ENCODE measurements at places on chromosomes 1 and 21.

DNA sequence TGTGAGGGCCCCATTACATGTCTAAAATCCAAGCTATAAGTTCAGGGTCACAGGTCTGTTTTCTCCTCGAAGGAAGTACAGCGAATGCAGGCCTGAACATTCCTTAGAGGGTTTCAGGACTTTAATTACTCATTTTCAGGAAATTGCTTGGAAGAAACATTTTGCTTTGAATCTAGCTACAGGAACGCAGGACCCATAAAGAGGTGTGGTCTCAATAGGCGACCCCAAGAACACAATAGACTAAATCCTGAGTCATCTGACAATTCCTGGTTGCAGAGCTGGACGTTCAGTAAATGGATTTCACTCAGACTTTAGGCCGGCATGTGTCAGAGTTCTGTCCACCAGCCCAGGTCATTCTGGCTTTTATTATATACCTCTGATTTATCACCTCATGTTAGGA, 1.0 kb upstream of the ERG start:
- DNase-seq = no peak

- no peak for DNase-seq
Observed at GRCh38 chr1:115796036-115796435, 27.5 kb upstream of the CASQ2 start.

DNA sequence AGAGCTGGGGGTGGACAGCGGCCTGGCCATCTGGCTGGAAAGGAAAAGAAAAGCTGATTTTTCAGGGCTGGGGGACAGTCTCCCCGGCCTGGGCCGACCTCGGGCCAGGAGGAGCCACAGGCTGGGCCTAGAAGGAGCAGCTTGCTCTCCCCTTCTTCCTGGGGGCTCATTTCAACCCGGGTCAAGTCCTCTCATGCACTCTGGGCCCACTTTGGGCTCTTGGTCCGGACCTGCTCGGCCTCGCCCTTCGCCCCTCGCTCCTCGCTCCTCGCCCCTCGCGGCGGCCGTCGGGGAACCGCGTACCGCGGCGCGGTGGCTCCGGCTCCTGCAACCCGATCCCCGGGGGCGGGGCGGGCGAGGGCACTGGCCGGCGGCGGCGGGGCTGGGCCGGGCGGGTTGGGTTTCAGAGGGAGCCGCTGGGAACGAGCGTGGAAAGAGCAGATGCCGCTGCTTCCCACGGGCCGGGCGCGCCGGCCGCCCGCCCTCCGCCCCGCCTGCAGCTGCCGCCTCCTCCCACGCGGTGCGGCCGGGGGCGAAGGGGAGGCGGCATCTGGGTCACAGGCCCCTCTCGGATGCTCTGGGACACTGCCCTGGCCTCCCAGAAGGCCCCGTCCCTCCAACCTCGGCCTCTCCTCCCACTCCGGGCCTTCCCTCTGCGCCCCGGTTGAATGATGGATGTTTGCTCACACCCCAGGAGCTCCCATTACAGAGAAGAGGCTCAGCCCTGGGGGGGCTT, 6.6 kb downstream of the HEYL start:
- DNase-seq = no peak

GRCh38 chr1:42680921-42681683, 1.1 kb upstream of the YBX1 start:
- no peak for DNase-seq

DNA sequence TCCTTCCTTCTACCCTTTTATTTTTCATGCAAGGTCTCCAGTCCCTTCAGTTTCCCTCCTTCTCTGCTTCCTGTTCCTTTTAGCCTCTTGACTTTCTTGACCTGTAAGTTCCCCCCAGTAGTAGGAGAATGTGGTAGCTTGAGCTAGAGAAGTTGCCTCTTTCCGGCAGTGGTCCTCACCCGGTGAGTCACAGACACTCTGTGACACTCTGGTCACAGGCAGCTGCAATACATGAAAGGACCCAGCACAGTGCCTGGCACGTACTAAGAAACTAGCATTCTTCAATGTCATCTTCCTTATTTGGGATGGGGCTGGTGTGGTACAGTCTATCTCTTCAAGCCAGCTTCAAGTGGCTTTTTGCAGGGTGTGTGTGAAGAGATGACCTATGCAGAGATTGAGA, 16.0 kb downstream of the PFKFB2 start:
- DNase-seq = no peak

DNA sequence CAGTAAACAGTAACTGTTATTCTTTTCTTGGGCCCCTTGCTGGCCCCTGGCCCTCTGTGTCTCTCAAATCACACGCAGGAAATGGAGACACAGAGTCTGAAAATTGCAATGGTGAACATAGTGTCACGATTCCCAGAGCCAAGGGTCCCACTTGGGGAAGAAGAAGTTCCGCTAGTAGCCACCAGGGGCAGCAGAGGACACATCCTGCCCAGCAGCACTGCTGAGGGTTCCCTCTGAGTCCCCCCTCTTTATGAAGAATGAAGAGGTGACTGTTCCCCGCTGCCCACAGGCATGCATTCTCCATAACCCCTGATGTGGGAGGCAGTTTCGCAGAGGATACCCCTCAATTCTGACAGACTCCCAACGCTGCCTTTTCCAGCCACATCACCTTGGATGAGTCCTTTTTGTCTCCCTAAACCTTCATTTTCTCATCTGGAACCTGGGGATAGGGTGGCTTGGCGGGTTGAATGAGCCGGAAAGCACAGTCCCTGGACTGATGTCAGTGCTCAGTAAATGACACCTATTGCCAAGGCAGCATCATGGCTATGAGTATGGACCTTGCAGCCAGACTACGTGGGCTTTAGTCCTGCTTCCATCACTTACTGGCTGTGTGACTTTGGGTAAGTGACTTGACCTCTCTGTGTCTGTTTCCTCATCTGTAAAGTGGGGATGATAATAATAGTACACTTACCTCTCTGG, 238.0 kb upstream of the TMEM51 start:
- DNase-seq = no peak

DNA sequence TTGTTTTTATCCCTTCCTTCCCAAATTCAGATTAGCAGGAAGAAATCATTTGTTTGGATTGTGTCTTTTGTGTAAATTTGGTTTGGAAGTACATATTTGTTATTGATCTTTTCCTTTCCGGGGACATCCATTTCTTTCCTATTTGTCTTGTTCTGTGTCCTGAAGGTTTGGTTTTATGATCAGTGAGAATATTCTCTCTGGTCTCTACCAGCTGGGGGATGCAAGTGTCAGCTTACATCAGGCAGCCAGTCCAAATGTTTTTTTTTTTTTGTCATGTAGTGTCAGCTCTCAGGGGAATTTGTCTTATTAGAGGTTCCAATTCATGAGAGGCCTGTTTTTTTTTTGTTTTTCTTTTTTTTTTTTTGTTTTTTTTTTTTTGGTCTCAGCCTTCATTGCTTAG, 479.2 kb upstream of the LRRC7 start:
- DNase-seq = no peak

GRCh38 chr1:70003211-70003908, 202.0 kb downstream of the LRRC40 start:
- DNase-seq = no peak

DNA sequence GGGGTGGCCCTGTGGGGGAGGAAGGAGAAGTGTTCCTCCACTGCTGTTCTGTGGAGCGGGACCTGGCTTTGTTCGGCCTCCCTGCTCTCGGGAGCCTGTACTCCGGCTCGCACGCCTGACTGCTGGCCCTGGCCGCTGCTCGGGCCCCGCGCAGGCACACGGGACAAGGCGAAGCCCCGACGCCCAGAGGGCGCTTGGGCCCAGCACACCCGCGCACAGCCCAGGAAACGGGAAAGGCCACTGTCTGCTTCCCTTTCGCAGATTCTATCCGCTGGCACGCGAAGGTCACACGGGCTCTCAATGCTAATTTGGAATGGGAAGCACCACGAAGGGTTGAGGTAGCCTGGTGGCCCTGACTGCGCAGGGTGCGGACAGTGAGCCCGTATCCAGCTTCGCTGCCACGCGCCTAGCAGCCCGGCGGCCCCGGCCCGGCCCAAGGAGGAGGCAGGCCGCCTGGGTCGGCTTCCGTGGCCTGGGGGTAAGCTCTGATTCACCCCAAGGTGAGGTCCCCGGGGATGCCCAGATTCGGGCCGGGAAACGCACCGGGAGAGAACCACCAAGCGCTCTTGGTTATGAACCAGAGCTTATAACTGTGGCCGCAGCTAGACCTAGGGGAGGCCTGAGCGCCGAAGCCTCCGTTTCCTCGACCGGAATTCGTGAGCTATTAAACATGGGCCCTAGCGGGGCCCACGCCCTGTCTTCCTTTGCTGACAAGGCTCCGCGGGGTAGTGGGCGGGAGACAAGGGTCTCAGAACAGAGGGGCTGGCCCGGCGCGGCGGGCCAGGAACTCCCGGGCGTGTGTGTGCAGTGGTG, 19.7 kb upstream of the TBX15 start:
- no peak for DNase-seq

DNA sequence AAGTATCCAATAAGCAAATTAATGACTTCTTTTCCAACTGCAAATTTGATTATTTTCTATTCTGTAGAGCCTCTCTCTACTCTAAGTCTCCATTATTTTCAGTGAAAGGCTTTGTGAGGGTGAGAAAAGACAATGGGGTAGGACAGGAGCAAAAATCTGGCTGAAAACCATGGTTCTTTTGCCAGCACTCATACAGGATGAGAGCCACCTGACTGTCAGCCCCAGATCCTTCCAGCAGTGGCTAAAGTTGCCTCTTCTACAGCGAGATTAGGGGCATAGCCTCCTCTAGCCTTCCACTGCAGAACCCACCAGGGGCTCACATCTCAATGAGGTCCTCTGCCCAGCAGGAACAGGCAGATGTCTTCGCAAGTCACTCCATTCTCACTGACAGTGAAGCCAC, 23.7 kb downstream of the NMNAT2 start:
- no peak for DNase-seq

GRCh38 chr1:54937469-54937868, 43.0 kb upstream of the TMEM61 start:
- no peak for DNase-seq

DNA sequence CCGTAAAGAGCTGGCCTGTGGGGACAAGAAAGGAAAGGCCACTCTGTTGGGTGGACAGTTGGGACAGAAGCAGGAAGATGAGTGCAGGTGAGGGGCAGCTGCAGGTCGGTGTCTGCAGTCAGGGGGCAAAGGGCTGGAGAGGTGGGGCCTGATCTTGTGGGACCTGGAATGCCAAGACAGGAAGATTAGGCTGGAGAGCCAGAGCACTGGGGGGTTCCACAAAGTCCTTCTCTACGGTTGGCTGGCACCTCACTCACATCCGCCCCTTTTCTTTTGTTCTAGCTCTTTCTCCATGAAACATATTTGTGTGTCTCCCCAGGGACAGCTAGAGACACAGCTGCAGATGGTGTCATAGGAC, 404.1 kb downstream of the PTPRU start:
- no peak for DNase-seq

GRCh38 chr1:10280439-10281350, 70.3 kb downstream of the KIF1B start:
- DNase-seq = no peak

DNA sequence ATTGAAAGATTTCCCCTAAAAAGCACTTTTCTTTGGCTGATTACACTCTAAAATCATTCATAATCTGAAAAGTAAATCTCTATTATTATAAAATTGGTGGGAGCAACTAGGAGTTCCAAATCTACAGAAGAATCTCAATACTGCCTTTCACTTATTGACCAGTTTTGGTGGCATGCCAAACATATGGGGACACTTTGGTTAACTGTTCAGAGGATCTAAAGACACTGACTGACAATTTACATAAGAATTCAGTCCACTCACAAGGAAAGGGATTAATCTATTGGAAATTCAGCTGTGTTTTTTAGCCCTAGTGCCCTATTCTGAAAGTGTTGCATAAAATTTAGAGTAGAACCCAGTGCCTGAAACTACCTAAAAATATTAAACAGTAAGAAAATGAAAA, 113.6 kb downstream of the LRRC40 start:
- peak; percentile 9 for DNase-seq

DNA sequence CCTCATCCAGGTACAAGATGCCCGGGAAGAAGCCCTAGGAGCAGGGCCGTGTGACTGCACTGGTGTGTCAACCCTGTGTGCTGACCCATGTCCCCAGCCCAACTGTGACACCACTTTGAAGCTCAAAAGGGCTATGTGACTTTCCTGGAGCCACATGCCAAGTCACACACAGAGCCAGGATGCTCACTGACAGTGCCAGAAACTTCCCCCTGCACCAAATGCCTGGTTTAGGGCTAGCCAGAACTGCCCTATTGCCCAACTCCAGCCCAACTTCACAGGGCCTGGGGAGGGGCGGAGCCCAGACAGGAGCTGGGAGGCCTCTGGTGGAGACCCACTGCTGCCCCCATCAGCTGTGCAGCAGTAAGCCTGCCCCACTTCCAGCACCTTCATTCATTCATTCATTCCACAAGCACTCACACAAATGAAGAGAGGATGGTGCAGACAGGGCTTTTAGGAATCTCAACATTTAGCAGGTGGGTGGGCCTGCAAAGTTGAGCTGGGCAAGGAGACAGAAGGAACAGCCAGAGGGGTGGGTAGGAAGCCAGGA, 36.7 kb downstream of the KCNQ4 start:
- DNase-seq = peak; percentile 32

Data from NT2/D1 (cell line).